Posterior cingulate gyrus (tissue), 11 donors: ENCODE measurements at places on chromosomes 3 and 15.
A peak's percentile ranks its signal among the peaks of the same experiment; 100 is the strongest.

- DNase-seq, result no peak
Measured at GRCh38 chr3:19190602-19191001, 42.3 kb downstream of the KCNH8 start.

DNA sequence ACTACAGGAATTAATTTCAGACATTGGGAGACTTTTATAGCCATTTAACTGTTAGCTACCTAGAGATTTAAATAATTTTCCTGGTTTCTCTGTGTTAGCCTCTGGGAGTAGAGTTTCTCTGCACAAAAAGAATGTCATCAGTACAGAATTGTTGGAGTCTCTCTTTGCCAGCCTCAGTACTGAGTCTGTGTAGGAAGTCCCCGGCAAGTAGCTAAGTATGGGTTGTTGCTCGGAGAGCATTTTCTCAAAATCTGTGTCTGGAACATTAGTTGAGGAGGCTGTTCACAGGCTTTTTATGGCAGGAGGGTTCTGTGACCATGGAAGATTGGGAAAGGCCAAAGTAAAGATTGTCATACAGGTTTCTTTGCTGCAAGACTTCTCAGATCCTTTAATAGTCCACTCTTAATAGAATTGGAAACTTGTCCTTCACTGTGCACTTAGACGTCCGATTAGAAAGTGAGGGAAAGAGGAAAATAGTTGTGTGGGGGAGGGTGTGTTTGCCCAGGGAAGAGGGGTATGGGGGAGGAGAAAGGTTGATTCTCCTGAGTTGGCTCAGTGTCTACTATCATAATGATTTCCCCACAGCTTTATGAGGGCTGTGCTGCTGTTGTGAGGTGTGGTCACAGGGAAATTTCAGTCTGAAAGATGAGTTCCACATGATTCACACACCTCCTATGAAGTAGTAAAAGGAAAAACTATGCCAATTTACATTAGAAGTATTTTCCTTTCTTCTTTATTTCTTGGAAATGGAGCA is 207.1 kb downstream of the PTPRG start:
- no peak for DNase-seq

- DNase-seq, result peak; percentile 77
Measured at GRCh38 chr15:82709421-82710207, at the start of gene AP3B2. Gene AP3B2 (minus strand): TSS chr15:82709875. CDS start chr15:82709706, 169 bp downstream.

DNA sequence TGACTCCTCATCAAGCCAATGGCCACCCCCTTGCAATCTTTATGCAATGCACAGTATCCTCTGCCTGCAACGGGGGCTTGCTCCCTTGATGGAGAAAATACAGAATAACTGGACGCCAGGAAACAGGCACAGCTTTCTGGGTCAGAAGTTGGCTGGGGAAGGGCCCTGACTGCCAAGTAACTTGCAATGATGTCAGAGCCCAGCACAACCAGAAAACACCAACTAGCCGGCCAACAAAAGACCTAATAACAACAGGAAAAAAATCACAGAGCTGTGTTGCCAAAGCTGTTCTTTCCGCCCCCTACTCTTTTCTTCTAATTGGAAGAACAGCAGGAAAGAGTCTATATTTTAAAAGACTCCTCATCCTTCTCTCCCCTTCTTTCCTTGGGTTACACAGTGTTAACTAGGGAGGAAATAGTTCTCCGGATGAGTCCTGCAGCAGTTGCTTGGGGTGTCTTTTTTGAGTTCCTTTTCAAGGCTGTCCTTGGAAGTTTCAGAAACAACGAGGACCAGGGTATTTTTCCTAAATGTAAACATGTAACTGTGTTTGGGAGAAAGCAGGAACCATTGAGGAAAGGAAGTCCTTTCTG is 1.4 kb upstream of the SEMA6D start:
- peak; percentile 48 for DNase-seq

- DNase-seq, result no peak
Measured at GRCh38 chr3:150727653-150728502, 24.2 kb upstream of the ERICH6 start.

DNA sequence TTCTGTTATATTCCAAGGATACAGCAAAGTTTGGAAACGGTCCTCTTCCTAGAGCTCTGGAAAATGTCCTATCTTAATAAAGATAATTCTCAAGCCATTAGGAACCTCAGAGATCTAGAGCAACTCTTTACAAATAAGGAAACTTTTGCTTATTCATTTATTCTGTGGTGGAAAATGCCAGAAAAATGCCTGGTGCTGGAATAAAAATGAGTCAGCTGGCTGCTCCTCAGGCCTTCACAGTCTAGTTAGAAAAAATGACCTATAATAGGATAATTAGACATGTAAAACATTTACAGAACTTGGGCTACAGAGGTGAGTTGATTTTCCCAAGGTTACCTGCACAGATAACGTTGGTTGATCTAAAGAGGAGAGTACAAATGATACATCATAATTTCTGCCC is 372.5 kb downstream of the NLGN1 start:
- no peak for DNase-seq

DNA sequence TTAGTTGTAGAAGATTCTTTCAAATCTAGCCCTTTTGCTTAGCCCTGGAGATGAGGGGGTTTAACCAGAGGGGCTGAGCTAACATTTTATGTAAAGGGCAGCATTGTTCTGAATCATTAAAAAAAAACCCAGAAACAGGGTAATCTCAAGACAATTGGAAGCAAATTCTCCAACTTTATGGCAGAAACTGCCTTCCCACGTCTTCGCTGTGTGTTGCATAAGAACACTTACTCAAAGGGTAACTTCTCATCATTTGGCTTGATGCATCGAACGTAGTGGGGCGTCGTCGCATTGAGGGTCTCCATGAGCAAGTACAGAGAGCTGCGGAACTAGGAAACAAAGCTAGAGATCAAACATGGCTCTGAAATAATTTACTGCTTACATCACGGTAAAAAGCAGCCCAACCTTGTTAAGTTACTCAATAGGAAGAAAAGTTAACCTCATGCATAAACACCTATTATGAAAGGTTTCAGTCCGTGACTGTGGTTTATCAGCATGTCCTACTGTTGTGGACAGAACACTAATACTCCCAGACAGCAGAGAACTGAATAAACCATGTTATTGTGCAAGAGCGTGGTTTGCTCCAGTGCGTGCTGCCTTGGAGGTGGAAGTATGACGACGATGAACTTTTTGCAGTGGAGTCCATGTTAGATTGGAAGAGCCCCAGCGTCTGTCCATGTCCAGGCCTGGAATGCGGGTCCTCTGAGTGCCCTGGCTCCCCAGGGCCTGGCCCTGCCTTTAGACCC is 48.7 kb downstream of the MYO5C start:
- DNase-seq, result no peak
